Activated CD8-positive, alpha-beta memory T cell treated with anti-CD3 and anti-CD28 coated beads for 1 hour (primary cell): ENCODE measurements at places on chromosomes 5 and 9.
A peak's percentile ranks its signal among the peaks of the same experiment; 100 is the strongest.

GRCh38 chr5:84113246-84114105, 271.2 kb downstream of the EDIL3 start:
- no peak for DNase-seq

DNA sequence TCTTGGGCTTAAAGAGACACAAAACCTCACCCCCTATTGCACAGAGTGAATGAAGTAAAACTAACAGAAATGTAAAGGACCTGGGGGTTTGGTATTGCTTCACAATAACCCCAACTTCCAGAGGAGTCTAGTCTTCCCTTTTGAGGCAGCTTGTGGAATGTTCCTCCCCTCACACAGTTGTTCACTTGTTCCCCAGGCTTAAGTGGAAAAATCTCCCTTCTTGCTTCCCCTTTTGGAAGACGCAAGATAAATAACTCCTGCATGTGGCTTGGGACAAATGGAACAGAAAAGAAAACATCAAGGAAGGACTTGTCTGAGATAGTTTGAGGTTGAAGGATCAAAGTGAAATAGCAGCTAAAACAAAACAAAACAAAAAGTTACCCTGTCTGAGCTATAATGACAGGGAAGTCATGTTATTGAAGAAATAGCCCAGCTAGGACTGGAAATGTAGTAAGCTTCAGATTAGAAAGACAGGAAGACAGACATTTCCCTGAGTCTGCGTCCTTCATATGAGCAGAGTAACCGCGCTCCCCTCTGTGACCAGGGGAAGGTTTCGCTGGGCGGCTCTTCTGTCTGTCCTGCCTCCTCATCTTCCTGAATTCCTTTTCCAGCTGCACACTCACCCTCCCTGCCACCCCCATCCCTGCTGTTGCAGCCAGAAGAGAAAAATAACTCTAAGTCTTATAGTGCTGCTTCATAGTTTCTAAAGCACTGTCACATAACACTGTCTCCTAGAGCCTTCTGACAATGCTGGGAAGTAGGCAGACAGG, 8.8 kb downstream of the SPARC start:
- no peak for DNase-seq

- DNase-seq: no peak
Observed at GRCh38 chr9:123669346-123669745, 260.6 kb downstream of the DENND1A start.

DNA sequence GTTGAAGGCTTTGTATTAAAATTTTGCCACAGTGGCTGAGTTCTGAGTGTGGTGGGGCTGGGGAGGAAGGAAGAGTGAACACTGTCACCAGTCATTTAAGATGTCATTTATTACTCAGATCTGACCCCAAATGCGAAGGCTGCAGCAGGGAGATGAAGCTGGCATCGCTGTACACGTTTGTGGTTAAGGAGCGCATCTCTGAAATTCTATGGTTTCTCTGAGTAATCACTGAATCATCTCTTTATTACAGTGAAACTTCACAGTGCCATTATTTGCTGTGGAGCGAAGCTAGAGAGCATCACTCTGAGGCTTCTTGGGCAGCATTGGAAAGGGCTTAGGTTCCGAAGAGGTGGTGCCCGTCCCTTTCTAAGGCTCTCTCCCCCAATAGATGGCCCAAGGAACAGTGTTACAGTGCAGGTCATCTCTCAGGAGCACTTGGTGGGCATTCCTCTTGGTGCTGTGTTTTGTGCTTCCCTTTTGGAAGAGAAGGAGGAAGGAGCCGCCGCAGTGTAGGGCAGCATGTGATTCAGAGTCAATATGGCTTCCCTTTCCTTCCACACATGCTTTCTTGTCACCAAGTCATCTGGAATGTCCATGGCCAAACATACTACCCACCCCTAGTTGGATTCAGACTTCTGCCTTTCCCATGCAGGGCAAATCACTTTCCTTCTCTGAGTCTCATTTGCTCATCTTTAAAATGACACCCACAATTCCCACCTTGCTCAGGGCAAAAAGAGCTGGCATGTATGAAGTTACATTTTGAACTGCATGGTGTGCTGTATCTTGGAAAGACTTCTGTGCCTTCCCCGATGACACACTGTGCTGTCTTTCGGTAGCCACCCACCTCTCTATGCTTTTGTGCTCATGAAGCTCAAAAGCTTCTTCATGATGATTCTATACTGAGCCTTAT, 9.3 kb upstream of the TEX48 start:
- DNase-seq: peak; percentile 25

DNA sequence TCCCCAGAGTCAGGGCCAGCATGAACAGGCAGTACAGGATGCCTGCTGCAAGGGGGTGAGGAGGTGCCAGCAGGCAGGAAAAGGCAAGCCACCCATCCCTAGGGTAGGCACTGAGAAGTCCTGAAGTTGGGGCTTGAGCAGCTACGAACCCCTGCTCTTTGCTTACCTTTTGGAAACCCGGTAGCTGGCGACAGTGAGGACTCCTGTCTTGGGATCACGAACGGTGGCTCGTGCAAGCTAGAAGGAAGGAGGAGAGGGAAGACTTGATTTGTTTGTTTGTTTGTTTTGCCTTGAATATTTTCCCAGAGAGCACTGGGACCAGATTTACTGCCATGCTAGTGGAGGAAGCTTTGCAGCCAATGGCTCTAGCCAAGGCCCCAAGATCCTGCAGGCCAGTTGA, 23.7 kb downstream of the P4HA2 start:
- DNase-seq: no peak

GRCh38 chr5:114702731-114703130, 340.9 kb downstream of the KCNN2 start:
- no peak for DNase-seq

DNA sequence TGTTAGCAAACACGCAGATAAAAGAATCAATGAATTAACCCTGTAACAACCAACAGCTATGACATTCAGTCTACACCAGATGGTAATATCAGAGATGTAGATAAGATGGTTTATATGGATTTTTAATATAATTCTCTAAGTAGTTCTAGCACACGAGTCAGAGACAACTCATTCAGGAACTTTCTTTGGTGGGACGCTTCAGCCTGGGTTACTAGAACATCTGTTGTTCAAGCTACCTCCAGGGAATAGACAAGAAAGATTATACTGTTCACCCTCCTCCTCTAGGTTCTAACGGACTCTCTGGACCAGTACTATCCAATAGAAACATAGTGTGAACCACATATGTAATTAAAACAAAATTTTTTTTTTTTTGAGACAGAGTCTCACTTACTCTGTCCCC, 73.8 kb downstream of the RAPGEF1 start:
- no peak for DNase-seq
